ENCODE measurements at places on chromosomes 11 and 22. TPM values are rescaled to one million over a fixed set of nuclear protein-coding genes. Genes with fewer than 3 reads are reported as not detected.

- DNase-seq = no peak
Observed at GRCh38 chr11:64400102-64400501, 41.1 kb downstream of the RPS6KA4 start.

DNA sequence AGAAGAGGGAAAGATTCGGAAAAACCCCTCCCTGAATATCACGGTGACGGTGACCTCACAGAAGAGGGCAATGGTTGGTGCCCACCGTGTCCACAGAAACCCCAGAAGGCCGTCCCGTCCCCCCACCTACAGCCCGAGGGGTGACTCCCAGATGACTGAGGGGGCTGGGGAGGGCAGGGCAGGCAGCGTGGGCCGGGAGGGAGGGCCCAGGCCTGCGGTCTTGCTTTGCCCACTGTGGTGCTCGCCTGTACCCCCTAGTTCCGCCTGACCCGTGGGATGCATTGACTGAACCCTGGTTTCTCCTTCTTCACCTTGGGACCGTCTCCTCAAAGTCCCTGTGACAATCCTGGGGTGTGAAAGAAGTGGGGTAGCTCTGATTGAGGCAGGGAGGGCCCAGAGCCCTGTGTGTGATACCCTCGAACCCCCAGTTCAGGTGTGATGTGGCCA lies 526.7 kb downstream of the BRD1 start:
- no peak for DNase-seq

DNA sequence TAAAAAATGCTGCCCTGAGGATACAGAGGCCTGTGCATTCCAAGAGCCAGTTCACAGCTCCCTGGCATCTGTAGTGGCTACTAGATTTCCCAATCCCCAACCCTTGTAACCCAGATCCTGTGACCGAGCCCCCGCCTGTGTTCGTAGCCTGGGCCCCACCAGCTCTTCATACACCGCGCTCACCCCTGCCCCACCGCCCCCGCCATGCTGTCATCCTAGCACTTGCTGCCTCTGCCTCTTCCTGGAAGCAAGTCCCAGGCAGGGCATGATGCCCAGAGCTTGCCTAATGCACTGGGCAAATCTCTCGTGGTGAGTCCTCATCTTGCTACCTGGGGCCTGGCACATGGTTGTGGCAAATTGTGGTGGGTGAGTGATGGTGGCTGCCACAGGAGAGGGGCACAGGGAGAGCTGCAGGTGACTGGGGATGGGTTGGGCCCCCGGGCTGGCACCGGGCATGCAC lies 7.1 kb downstream of the MGAT3 start:
- DNase-seq = no peak

- DNase-seq = no peak
Observed at GRCh38 chr11:79375818-79376550, 64.8 kb downstream of the TENM4 start.

GRCh38 chr11:88359114-88359513 lies 21.6 kb upstream of the CTSC start:
- no peak for DNase-seq

- DNase-seq = no peak
Observed at GRCh38 chr11:125481531-125481930, 14.5 kb downstream of the FEZ1 start.

DNA sequence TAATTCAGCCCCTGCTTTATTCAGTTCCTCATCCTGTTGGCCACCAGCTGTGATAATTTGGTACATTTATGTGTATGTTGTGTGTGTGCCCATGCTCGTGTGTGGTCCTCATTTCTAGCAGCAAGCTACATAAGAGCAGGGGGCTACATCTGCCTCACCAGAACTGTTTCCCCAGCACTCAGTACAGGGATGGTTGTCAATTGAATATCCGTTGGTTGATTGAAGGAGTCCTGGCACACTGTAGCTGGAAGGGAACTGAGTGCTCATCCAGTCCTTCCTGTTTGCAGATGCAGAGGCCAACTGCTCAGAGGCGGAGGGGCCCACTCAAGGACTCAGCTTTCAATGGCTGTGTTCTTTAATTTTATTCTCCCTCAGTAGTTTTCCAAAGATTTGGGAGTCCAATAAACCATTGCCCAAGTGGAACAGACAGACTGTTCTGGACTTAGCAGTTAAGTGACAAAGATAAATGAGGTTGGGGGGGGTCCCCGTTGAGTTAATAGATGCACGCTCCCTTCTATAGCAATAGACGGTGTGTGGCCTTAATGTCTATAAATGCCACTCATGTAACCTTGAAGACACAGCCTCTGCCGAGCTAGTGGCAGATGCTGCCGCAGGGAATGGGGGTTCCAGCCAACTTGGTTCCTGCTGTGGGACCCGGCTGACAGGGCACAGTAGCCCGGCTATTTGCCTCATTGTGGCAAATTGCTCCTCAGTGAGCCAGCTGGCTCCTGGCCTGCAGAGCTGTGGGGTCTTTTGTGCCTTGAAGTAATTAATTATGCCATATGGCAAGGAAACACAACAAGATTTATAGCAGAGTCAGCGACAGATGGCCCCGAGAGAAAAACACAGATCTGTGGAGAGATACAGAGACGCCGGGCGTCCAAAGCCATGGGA lies 71.4 kb upstream of the GRK3 start:
- DNase-seq = no peak

DNA sequence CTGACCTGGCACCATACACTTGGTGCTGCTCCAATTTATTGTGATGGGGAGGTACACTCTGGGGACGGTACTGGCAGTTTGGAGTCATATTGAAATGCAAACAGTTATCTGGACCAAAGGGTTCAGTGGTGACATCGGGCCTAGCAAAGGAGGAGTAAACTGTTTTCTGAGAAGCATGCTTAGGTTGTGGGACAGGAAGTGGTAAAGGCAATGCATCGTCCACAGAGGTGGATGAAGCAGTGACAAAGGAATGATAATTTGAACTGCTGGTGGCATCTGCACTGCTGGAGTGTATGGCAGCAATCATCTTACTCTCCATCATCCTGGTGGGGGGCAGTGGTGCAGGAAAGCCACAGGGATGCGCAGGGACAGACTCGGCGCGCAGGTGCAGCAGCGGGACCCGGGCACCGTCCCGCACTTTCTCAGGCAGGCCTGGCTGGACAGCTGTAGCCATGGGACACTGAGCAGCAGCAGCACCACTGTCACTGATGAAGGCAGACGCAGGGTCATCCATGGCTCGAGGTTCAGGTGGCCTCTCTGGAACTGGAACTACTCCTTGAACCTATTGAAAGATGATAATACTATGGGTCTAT lies 28.0 kb upstream of the TP53AIP1 start:
- no peak for DNase-seq

- peak; percentile 58 for DNase-seq
Observed at GRCh38 chr11:45964911-45965389, 42.5 kb downstream of the LARGE2 start.

GRCh38 chr22:35480627-35481550 lies 59.7 kb upstream of the RASD2 start:
- DNase-seq = no peak

DNA sequence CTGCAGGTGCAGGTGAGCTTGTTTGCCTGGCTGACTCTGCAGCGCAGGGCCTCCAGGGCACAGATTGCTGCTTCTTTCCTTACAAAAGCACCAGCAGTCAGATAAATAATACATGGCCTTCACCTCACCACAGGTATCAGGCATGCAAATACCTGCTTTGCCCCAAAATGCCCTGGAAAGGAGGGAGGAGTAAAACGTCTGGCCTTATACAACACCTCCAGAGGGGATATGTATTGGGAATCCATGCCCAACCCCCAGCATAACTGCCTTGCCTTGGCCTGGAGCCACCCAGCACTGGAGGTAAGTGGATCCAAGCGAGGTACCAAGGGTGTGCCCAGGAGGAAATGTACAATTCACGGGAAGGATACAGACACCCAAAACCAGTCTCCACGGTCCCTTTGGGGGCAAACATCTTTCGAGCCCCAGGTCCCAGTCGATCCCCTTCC lies 860 bp downstream of the TMEM184B start:
- DNase-seq = no peak

DNA sequence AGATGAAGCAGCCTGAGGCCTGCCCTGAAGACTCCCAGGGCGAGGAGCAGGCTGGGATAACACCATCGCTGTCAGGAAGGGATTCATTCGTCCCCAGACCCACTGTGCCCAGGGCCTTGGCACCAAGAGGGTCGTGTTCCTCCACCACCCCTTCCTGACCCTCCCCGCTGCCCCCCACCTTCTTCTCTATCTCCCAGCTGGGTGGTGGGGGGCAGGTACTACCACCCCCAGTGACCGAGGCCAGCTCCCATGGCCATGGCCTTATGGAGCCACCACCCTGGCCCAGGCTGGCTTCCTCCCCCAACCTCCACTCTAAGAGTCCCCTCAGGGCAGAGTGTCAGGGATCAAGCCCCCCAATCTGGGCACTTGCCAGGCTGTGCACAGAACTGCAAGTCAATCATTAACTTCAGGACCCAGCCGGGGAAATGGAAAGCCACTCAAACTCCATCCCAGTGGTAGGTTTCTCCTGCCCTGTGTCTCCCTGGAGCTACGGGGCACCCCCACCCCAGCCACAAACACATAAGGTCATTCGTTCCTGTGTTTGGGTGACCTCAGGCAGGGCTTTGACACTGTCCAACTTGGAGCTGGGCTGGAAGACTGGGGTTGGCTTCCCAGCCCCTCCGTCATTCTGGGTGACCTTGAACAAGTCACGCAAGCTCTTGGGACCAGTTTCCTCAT lies 33.3 kb upstream of the WNT11 start:
- DNase-seq = no peak

DNA sequence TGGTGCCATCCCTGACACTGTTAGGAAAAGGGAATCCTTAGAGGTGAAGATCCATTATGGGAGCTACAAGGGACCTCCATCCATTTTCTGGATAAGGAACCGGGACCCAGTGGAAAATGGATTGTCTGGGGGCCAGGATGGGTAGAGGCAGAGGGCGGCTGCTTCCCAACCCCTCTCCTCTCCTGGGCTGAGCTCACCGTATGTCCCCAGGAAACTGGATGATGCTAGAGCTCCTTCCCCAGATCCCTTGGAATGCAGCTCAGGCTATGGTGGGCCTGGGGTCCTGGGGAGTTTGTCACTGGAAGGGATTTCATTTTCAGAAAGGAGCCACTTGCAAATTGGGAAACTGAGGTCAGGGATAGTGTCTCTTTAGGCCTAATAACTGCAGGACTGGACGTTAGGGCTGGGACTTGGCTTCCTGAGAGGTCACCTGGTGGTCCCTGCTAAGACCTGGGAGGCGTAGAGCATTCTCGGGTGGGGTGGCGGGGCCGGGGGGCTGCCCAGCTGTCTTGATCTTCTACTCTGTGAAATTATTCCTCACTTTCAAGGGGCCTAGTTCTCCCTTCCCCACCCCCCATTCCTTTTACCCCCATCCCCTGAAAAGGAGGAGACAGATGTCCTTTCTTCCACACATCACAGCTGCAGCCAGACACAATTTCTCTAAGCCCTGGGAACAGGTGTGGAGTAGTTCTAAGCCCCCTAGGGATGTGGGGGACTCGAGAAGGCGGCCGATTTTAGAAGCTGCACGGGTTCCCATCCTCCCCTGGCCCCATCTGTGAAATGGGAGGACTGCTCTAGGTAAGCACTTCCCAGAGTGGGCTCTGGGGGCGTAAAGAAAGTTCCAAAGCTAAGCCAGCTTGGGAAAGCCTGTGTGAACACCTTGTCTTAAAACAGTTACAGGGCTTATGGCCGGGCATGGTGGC lies 99.8 kb downstream of the PKNOX2 start:
- DNase-seq = no peak

DNA sequence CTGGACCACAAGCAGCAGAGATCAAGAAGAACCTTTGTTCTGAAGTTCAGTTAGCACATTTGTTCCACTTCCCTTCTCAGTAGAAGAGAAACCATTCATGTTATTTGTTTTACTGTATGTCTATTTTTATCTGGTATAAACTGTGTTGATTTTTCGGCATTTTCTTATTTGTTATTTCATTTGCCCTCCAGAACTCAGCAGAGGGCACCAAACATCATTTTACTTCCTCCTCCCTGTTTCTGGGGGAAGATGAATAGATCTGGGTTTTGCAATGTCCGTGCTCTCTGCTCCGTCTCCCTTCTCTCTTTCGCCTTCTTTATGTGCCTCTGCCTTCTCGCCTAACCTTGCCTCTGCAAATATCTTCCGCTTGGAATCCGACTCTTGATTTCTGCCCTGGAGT lies 366.9 kb downstream of the NTM start:
- no peak for DNase-seq

- DNase-seq = peak; percentile 41
Observed at GRCh38 chr11:7673724-7674434, 579 bp upstream of the CYB5R2 start.

GRCh38 chr11:23310276-23310675 lies 450.0 kb upstream of the CCDC179 start:
- DNase-seq = no peak

The IGLL1 gene
- total RNA-seq = not detected

The SLC17A6 gene
- not detected for total RNA-seq

The EHF gene
- not detected for total RNA-seq

The SLC16A8 gene
- not detected for total RNA-seq

The SPI1 gene
- not detected for total RNA-seq

The HPX gene
- 1.4 TPM for total RNA-seq

The TYR gene
- not detected for total RNA-seq

The SLC5A1 gene
- total RNA-seq = 0.26 TPM

The IGF2 gene
- total RNA-seq = 2.1 TPM

The LMO2 gene
- 223 TPM for total RNA-seq
